ENCODE measurements at places on chromosomes 11 and 22.
A peak's percentile ranks its signal among the peaks of the same experiment; 100 is the strongest.

DNA sequence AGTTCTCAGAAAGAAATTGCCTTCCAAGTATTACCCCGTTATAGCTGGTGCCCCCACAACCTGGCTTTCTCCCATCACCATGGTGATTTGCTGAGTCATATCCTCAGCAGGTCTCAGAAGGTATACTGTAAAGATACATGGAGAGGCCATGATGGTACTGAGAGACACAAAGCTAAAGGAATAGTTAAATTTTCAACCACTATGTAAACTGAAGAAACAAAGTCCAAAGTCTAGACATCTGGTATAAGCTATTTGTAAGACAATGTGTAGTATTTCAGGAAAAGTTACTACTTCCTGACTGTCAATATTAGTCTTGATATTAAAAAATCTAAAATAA lies 377.1 kb downstream of the DCDC1 start:
- no peak overlapping the region for H3K4me3 ChIP-seq
- H3K36me3 ChIP-seq = no peaks in the 10 kb centered on the region
- no peak overlapping the region for H3K27ac ChIP-seq

- peak; percentile 65 for DNase-seq
- H3K4me3 ChIP-seq = no peak overlapping the region
- H3K4me1 ChIP-seq = peaks cover 4% of the 10 kb centered on the region
- no peaks in the 10 kb centered on the region for H3K27me3 ChIP-seq
- no peak overlapping the region for H3K27ac ChIP-seq
- no peaks in the 10 kb centered on the region for H3K36me3 ChIP-seq
Observed at GRCh38 chr11:47881145-47881544, 33.0 kb upstream of the NUP160 start.

DNA sequence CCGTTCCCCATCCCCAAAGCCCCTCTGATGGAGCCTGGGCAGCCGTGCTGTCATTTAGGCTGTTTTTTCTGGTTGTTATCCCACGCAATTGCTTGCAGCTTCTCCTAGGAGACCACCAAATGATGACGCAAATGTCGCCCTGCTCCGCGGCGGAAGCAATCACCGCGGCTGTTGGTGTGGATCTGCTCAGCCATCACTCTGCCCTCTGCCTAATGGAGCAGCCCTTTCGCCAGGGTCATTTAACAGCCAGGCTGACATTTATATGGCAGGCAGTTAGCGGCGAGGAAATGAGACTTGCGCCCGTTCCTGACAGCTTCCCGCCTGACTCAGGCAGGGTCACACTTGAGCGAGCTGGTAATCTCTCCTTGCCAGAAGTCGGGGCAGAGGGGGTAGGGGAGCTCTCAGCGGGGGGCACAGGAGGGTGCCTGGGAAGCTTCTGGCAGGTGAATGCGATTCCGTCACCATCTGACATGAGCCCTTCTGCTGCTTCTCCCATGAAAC lies 97.9 kb upstream of the RTL6 start:
- H3K27me3 ChIP-seq = peaks cover 19% of the 10 kb centered on the region
- H3K27ac ChIP-seq = no peak overlapping the region
- no peaks in the 10 kb centered on the region for H3K36me3 ChIP-seq
- DNase-seq = no peak
- no peaks in the 10 kb centered on the region for H3K4me1 ChIP-seq
- H3K4me3 ChIP-seq = no peak overlapping the region

- H3K4me1 ChIP-seq = peaks cover 48% of the 10 kb centered on the region
- DNase-seq = no peak
- no peaks in the 10 kb centered on the region for H3K27me3 ChIP-seq
- H3K36me3 ChIP-seq = peaks cover 5% of the 10 kb centered on the region
Observed at GRCh38 chr11:697811-698311, 2.2 kb downstream of the TMEM80 start.

DNA sequence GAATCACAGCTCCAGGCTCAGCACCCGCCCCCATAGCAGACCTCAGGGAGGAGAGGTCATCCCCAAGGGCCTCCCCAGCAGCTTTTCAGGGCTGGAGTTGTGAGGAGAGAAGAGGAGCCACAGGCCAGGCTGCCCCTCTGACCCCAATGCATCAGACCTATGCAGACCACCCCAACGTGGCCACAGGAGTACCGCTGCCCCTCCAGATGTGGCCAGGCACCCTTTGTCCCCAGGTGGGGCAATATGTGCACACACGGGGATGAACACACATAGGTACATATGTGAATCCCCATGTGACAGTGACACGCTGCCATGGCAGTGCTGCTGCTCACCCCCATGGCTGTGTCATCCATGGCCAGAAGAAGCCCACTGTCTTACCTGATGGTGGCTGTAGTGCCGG lies 10.9 kb downstream of the USH1C start:
- no peaks in the 10 kb centered on the region for H3K27me3 ChIP-seq
- DNase-seq = no peak
- no peaks in the 10 kb centered on the region for H3K36me3 ChIP-seq
- H3K4me3 ChIP-seq = no peak overlapping the region

- DNase-seq = no peak
- H3K27ac ChIP-seq = no peak overlapping the region
- no peaks in the 10 kb centered on the region for H3K36me3 ChIP-seq
- H3K4me1 ChIP-seq = peaks cover 10% of the 10 kb centered on the region
- no peaks in the 10 kb centered on the region for H3K27me3 ChIP-seq
Observed at GRCh38 chr11:3969613-3970012, 114.1 kb downstream of the STIM1 start.

GRCh38 chr11:128658502-128658901 lies 35.4 kb upstream of the FLI1 start:
- H3K27ac ChIP-seq = no peak overlapping the region
- no peaks in the 10 kb centered on the region for H3K4me1 ChIP-seq
- no peaks in the 10 kb centered on the region for H3K36me3 ChIP-seq

DNA sequence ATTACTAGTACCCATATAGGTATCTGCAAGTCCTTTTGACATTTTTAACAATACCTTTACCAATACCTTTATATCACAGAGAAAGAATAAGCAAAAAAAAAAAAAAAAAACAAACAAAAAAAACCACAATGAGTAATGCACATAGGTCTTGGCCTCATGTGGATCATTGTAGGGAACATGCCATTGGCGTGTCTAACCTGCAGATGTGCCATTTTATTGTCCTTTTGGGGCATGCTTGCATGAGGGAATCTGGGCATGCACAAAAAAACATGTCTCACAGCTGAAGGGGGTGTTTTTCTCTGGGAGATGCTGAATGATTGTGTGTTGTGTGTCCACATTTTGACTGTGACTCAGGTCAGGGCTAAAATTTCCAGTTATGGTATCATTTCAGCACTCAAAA lies 361.6 kb downstream of the GUCY1A2 start:
- no peaks in the 10 kb centered on the region for H3K4me1 ChIP-seq
- DNase-seq = no peak
- H3K36me3 ChIP-seq = no peaks in the 10 kb centered on the region
- H3K4me3 ChIP-seq = no peak overlapping the region
- no peak overlapping the region for H3K27ac ChIP-seq

- DNase-seq = no peak
- H3K36me3 ChIP-seq = no peaks in the 10 kb centered on the region
- no peaks in the 10 kb centered on the region for H3K27me3 ChIP-seq
- H3K4me3 ChIP-seq = no peak overlapping the region
- no peaks in the 10 kb centered on the region for H3K4me1 ChIP-seq
Observed at GRCh38 chr11:120925944-120926343, 98.0 kb upstream of the TBCEL start.

DNA sequence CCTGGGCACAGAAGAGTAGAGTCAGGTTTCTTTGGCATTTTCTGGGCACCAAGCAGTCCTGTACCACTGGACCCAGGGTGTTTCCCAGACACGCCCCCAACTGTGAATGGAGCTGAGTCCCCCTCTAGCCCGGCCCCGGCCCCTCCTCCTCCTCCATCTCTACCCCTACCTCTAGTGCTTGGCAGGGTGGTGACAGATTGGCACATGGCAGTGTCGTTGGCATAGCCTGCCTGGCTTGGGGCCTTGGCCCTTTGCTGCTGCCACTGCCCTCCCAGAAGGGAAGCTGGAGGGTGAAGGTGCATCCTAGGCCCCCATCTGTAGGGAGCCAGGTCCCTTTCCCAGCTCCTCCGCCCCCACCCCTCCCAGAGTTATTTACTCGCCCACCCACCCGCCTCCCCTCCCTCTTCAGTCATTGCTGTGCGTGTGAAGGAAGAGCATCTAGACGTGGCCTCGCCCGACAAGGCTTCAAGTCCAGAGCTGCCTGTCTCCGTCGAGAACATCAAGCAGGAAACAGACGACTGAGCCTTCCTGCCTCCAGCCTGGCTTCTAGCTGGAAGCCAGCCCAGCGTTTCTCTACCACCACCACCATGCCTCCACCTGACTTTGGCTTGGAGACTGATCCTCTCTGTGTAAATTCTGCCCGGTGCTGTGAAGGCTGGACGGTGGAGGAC lies 10.9 kb downstream of the CHADL start:
- no peak overlapping the region for H3K27ac ChIP-seq
- H3K4me3 ChIP-seq = no peak overlapping the region
- H3K4me1 ChIP-seq = no peaks in the 10 kb centered on the region
- H3K27me3 ChIP-seq = no peaks in the 10 kb centered on the region

DNA sequence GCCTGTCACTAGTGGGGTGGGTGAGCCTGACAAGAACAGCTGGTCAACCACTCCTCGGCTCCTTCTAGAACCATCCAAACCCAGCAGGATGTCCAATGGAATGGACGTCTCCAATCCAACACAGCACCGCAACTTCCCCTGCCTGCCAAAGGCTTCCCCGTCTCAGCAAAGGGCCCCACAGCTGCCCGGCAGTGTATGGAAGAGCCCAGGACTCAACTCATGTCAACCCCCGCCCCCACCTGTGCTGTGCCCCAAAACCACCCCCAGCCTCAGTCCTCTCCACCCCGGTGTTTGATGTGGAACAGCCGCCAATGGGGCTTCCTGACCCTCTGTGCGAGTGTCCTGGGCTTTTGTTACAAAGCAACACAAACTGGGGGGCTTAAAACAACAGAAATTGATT lies 223.8 kb downstream of the CTTN start:
- no peak overlapping the region for H3K4me3 ChIP-seq
- H3K27me3 ChIP-seq = no peaks in the 10 kb centered on the region
- H3K4me1 ChIP-seq = no peaks in the 10 kb centered on the region
- DNase-seq = no peak
- no peaks in the 10 kb centered on the region for H3K36me3 ChIP-seq

DNA sequence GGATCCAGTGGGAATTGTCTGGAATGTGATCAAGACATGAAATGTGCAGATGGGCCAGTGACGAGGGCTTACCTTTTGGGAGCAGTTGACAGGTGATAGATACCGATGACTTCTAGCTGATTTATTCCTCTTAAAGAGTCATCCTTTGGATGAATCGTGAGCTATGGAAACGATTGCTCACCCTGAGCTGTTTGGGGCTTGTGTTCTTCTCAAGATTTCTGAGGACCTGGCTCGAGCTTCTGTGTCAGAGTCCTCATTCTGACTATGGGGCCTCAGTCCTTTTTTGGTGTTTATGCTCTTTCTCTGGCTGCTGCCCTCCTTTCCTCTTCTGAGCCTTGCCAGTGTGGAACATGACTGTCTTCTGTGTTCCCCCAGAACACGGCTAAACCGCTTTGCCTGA lies 11.9 kb upstream of the AMPD3 start:
- no peaks in the 10 kb centered on the region for H3K27me3 ChIP-seq
- no peaks in the 10 kb centered on the region for H3K36me3 ChIP-seq
- no peak overlapping the region for H3K4me3 ChIP-seq
- no peak for DNase-seq
- no peaks in the 10 kb centered on the region for H3K4me1 ChIP-seq

DNA sequence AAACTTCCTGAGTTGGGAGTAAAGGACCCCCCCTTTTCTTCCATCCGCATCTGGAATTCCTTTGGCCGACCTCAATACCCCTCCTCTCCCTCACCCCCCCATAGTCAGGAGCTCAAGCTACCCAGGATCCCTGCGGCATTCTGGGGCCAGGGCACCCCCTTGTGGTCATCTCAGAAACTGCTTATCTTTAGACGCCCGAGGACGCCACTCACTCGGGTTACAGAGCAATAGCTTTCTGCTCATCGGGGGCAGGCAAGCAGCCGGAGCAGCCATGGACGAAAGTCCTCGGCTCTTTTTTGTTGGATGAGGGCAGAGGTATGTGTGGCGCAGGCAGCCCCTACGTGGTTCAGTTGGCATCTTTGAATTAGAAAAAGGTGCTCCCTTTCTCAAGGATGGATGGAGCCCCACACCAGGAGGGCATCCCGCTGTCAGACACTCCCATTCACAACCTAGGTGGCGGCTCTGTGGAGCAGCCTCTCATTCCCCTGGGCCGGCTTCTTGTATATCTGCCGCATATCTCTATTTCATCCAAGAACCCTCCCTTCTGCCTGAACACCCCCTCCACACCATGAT lies 2.3 kb downstream of the C1QTNF5 start:
- no peaks in the 10 kb centered on the region for H3K36me3 ChIP-seq
- peak; percentile 88 for DNase-seq
- H3K27ac ChIP-seq = peak overlapping the region; percentile 80
- peaks cover 12% of the 10 kb centered on the region for H3K27me3 ChIP-seq
- peaks cover 70% of the 10 kb centered on the region for H3K4me1 ChIP-seq

DNA sequence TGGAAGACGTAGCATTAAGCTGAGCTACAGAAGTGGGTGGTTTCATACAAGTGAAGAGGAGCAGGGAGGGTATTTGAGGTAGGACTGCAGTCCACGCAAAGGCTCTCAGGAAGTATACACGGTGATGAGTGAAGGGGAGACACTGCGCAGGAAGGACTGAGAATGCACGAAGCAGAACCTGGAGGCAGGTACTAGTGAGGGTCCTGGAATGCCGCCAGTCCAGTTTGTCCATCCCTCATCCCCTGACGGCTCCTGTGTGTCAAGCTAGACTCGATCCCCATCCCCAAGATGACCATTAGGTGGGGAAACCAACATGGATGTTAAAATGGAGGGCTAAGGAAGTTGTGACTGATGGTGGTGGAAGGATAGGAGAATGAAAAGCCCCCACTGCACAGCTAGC lies 23.8 kb downstream of the ART5 start:
- H3K4me3 ChIP-seq = no peak overlapping the region
- H3K36me3 ChIP-seq = no peaks in the 10 kb centered on the region
- DNase-seq = peak; percentile 55

- DNase-seq = no peak
- no peaks in the 10 kb centered on the region for H3K27me3 ChIP-seq
- H3K27ac ChIP-seq = no peak overlapping the region
- H3K4me1 ChIP-seq = no peaks in the 10 kb centered on the region
- no peaks in the 10 kb centered on the region for H3K36me3 ChIP-seq
Observed at GRCh38 chr11:125148011-125148410, 16.5 kb upstream of the PKNOX2 start.

- no peak overlapping the region for H3K4me3 ChIP-seq
- H3K36me3 ChIP-seq = no peaks in the 10 kb centered on the region
- peaks cover 5% of the 10 kb centered on the region for H3K4me1 ChIP-seq
Observed at GRCh38 chr11:128632141-128632791, 44.9 kb upstream of the ETS1 start.

Data from sigmoid colon (tissue), 7 donors.